M059J (cell line): ENCODE measurements at places on chromosomes 1 and 21. TPM values are rescaled to one million over a fixed set of nuclear protein-coding genes. Genes with fewer than 3 reads are reported as not detected.

SPOCD1 gene
- 33.0 and 52.0 TPM in 2 replicates for total RNA-seq

ADAMTS5 gene
- total RNA-seq, result 7.5 and 12.2 TPM in 2 replicates

SLAMF1 gene
- not detected in 2 replicates for total RNA-seq

DMBX1 gene
- total RNA-seq, result not detected in 2 replicates

PLA2G2D gene
- not detected in 2 replicates for total RNA-seq

RHOU gene
- total RNA-seq, result 0.15 and 0.47 TPM in 2 replicates

S100A5 gene
- not detected in 2 replicates for total RNA-seq

TSSK3 gene
- total RNA-seq, result 0.07 TPM in 1 of 2 replicates, not detected in the other

S100A1 gene
- total RNA-seq, result 0.42 TPM in 1 of 2 replicates, not detected in the other

HPDL gene
- total RNA-seq, result not detected in 2 replicates

VPS13D gene
- total RNA-seq, result 14.2 and 22.7 TPM in 2 replicates

LCE2B gene
- total RNA-seq, result not detected in 2 replicates

PDC gene
- total RNA-seq, result not detected in 2 replicates

B3GALT2 gene
- 0.10 TPM in 1 of 2 replicates, not detected in the other for total RNA-seq

KCNA3 gene
- total RNA-seq, result not detected in 2 replicates

FMO3 gene
- total RNA-seq, result 0.10 TPM in 1 of 2 replicates, not detected in the other

IFI44L gene
- total RNA-seq, result 500 and 556 TPM in 2 replicates
